Left forelimb (tissue), 1 donor: ENCODE measurements at places on chromosomes 2 and 18.

GRCh38 chr2:234313558-234313957 lies 183.3 kb downstream of the ARL4C start:
- no peak for DNase-seq

- DNase-seq = no peak
These were observed 15.0 kb downstream of the TOGARAM2 start for GRCh38 chr2:28995765-28996750.

DNA sequence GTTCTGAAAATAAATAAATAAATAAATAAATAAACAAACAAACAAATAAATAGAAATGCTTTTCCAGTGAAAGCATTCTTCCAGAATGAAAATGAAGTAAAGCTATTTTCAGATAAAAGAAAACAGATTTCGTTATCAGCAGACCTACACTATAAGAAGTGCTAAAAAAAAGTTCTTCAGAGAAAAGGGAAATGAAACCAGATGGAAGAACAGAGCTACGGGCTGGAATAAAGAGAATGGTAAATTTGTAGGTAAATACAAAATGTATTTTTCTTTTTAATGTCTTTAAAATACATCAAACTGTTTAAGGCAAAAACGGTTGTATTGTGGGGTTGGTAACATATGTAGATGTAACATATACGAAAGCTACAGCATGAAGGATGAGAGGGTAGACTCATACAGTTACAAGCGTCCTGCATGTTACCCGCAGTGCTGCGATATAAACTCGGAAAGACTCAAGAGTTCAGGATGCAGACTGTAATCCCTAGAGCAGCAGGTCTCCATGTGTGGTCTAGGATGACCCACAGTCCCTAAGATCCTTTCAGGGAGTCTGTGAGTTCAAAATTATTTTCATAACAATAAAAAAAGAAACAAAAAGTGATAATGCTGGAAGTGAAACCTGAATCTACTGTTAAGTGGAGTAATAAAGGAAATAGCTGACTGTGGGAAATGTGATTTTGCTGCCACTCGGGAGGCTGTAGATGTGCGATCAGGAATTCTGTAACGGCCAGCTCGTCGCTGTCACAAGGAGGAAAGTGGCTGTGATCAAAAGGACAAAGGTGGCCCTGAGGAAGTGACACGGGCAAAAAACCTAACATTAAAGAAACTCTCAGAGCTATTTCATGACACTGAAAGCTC lies 5.3 kb upstream of the RAB12 start:
- no peak for DNase-seq

DNA sequence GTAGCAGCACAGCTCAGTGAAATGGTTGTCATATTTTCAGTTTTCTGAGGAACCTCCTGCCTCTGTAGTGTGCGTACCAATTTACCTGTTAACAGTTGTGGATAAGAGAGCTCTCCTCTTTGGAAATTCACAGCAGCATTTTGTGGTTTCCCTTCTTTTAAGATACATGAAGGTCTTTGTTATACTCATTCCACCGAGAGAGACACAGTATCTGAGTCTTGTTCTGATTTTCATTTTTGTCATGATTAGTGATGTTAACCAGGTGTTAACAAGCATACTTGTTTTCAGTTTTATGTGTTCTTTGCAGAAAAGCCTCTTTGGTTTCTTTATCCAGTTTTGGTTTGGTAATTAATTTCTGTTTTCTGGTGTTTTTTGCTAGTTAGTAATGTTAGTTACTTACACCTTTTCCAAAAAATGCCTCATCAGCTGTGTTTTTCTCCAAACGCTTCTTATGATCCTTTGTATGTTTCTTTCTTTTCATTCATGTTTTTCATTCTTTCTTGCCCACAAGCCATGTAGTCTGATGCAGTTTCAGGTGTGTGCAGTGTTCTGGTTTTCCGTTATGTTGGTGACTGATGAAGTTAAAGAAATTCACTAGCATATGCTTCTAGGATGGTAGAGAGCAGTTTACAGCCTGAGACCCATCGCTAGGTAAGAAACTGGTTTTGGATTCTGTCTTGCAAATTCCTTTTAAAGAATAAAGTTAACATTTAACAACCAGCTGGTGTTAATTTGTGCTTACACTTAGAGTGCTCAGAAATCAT lies 30.1 kb downstream of the CCDC74A start:
- DNase-seq = no peak

DNA sequence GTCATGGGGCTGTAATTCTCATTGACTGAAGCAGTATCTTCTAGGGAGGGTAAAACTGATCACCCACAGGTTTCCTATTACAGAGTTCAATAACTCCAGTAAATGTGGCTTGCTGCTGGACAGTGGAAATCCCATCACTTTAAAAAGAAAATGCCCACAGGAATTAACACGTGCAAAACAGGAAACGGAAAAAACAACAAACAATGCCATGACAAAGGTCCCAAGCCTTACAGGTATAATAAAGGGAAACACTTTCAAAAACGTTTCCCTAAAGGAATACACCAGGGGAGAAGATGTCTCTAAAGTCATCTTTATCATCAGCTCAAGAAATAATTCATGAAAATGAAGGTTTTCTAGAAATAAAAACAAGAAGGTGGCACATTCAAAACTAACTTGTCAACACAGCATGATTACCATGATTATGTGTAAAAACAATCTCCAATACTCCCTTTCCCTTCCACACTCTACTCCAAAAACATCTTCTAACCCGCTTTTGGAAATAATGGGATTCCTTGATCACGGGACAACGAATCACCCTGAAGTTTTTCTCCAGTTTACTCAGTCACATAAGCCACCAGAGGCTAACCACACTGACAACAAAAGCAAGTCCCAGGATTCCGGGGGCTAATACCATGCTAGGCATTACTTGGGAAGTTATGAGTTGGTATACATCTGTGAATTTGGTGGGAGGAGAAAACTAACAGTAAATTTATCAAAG lies 167.9 kb downstream of the TCF4 start:
- DNase-seq = no peak

- no peak for DNase-seq
These were observed 653 bp upstream of the ABI2 start for GRCh38 chr2:203327582-203327900.

DNA sequence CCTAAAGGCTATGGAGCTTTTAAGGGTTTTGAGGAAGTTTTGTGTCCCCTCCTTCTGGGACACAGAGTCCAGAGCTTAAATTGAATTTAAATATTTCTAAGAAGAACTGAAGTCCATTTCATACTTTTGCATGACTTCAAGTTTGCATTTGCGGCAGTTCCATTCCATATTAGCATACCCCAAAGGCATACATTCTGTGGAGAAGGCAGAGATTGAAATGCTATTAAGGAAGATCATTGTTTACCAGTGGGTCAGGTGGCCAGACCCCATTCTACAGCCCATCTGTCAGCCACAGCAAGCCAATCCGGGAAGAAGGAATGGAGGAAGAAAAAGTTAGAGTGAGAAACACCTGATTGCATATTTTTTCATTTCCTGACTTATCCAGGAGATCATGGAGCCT lies 75.0 kb downstream of the DNAH7 start:
- no peak for DNase-seq

- DNase-seq = no peak
These were observed 97.2 kb upstream of the NXPH2 start for GRCh38 chr2:138877421-138877820.

DNA sequence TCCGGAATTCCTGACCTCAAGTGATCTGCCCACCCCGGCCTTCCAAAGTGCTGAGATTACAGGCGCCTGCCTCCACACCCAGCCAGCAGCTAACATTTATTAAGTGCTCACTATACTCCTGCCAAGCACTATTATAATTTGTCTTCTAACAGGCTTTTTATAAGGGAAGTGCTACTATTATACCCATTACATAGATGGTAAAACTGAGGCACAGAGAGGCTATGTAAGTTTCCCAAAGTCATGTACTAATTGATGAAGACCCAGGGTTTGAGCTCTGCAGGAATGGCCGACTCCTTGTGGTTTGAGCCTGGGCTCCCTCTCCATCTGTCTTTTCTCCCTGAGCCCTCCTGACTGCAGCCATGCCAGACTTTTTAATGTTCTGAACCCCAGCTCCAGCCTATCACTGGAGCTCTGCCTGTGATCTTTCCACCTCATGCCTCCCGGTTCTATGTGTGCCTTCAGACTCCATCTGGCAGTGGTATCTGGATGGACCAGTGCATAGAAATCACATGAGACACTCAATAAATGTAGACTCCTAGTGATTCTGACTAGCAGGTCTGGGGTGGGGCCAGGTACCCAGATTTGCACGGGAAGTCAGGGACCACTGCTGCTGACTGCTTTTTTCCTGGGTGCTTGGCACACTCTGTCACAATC lies 197.1 kb downstream of the NEDD4L start:
- no peak for DNase-seq

DNA sequence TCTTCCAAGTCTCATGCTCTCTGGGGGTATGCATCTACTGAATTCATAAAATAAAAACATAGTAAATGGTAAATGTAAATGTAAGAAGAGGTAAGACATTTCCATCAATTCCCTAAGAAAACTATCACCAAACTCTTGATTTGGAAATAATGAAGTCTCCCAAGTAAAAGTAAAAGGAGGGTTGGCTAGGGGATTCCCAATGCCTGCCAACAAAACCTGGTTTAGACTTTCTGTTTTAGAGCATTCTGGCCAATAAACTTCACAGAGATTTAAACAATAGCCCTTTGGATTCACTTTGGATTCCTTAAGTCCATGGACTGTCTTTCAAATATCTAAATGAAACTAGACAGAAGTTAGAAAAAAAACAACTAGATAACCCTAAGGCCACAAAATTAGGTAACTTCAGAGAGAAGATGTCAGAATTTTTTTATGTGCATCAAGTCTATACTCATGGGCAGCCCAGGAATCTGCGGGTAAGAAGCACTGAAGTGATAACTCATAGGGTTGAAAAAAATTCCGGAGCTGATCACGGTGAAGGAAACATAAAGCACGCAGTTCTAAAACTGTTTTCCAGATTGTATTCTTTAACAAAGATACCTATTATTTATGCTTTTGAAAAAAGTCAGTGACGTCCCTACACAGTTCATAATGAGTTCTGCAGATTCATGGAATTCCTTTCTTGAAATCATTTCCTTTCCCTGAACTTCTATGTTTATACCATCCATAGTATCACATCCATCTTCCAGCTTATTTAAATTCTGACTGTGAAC lies 263.6 kb downstream of the AFF3 start:
- DNase-seq = no peak

- DNase-seq = no peak
These were observed 159.2 kb downstream of the GALNT3 start for GRCh38 chr2:165634855-165635254.

DNA sequence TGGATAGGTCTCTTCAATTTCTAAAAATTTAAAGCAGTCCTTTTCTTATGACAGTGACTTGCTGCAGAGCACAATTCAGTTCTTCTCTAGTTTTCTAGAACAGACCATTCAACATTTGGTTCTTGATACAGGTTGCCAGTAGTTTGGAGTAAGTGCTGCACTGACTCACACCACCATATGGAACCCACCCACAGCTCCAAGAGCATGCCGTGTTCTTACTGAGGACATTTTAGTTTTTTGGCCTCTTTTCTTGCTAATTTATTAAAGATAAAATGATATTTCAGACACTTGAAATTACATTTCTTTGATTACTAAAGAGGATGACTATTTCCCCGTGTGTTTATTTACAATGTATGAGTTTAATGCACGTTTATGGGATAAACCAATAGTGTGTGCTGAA lies 120.0 kb downstream of the COL4A4 start:
- DNase-seq = no peak

DNA sequence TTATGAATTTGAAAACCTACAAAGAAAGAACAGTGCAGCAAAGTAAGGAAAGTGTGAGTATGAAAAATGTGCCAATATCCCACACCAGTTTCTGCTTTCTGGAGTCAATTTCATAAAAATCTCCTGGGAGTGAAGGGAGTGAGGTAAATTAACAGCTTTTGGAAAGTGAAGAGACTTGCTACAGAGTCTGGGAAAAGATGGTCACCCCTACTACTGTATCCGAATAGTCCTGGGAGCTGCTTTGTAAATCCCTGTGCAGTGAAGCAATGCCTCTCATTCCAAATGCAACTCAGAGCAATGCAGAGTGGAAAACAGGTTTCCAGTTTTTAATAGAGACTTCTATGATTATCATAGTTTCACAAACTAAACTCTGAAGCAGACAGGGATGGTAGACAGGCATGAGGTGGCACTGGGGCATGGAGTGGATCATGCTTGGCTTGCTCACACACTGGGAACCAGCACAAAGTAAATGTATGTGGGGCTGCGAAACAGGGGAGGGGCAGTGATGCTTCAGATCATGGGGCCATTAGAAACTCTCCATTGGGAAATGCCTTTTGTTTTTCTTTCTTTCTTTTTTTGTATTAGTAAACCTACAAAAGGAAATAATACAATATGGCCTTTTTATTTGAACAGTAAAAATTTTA lies 10.6 kb downstream of the COL5A2 start:
- DNase-seq = no peak

GRCh38 chr2:161131804-161132203 lies 28.4 kb upstream of the TANK start:
- DNase-seq = no peak

GRCh38 chr2:190443778-190444481 lies 35.8 kb downstream of the MFSD6 start:
- no peak for DNase-seq

GRCh38 chr18:22320155-22320554 lies 97.6 kb downstream of the CTAGE1 start:
- DNase-seq = no peak

DNA sequence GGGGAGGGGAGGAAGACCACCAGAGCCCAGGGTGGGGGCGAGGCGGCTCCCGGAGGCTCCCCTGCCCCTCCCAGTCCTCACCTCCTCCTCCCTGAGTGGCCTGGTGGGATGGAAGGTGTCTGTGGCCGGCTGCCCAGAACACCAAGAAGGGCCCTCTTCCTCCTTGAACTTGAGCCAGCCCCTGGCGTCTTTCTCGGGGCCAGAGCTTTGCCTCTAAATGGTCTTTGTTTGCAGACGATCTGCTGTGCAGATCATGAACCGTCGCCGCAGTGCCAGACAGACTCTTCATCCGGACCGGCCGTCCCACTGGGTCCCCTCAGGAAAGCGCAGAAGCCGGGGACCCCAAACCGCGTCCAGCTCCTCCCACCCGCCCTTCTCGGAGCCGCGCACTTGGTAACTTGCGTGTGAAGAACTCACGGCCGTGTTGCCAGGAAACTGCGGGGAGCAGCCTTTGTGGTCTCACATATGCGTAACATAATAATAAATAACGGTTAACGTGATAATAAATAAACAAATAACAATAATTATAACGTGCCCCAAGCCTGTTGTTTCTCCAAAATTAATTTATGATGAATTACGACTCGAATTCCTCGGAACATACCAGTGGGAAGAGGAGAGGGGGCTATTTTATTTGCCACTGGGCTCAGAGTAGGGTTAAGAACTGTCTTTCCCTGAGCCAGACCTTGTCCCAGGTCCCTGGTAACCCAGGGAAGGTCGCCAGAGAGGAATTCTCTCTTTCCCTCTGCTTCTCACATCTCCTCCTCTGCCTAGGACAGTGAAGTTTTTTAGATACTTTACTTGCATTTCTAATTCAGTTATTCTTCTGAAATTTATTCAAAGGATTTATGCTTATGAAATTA lies 41.0 kb downstream of the PTGR3 start:
- DNase-seq = no peak
